ENCODE measurements at places on chromosomes 6 and 20. TPM values are rescaled to one million over a fixed set of nuclear protein-coding genes. Genes with fewer than 3 reads are reported as not detected.

- DNase-seq = no peak
These were observed 40.6 kb downstream of the DTD1 start for GRCh38 chr20:18628330-18628920.

- DNase-seq = no peak
These were observed 9.2 kb downstream of the ENPP3 start for GRCh38 chr6:131646249-131646670.

DNA sequence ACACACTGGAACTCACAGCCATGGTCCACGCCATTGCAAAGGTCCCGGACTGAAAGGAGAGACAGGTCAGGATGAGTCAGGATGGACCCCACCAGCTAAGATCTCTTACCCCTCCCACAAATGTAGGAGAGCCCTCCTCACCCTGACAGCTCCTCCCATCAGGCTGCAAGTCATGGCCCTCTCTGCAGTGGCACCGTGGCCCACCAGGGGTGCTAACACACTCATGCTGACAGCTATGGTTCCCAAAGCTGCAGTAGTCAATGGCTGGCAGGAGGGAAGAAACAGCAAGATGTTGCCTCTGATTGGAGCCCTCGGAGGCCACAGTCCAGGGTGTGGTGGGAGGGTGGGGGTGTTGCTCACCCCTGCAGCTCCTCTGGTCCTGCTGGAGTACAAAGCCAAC lies 5.7 kb upstream of the RBPJL start:
- no peak for DNase-seq

GRCh38 chr20:1934156-1934555 lies 38.9 kb downstream of the SIRPA start:
- no peak for DNase-seq

- DNase-seq = no peak
These were observed 431.8 kb downstream of the PREX1 start for GRCh38 chr20:48395816-48396546.

DNA sequence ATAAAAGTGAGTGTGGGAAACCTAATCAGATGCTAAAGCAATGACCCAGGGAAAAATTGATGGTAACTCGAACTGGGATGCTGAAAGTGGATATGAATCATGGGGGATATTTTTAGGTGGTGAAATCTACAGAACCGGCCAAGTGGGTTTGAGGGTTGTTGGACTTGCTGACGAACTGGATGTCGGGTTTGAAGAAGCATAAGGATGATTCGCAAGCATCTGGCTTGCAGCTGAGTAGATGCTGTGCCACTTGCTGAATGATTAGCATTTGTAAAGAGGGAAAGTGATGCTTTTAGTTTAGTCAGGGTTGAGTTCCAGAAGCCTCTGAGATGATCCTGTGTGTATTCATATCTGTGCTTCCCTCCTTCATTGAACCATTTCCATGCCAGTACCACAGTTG lies 54.9 kb downstream of the UBR2 start:
- no peak for DNase-seq

The SNAP25 gene
- not detected for total RNA-seq
